Activated CD4-positive, CD25-positive, alpha-beta regulatory T cell treated with anti-CD3 and anti-CD28 coated beads, Interleukin-2, amount 50 U/mL, for 72 hours (primary cell): ENCODE measurements at places on chromosomes 7 and 10.
A peak's percentile ranks its signal among the peaks of the same experiment; 100 is the strongest.

DNA sequence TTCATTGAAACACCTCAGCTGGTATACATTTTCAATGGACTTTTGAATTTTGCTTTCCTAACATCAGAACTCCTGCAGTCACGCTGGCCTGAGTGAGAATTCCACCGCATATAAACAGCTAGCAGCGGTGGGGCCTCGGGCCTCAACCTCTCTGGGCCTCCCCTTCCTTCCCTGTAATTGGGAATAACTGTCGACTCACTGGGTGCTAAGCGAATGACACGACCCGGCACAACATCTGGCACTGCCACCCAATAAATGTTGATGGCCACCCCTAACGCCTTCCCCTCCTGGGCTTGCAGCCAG lies 670 bp downstream of the RCC1L start:
- DNase-seq, result no peak

- DNase-seq, result no peak
These were observed 127.1 kb downstream of the KMT2E start for GRCh38 chr7:105141068-105141467.

GRCh38 chr10:121788115-121788514 lies 139.7 kb downstream of the ATE1 start:
- no peak for DNase-seq

- no peak for DNase-seq
These were observed 646.0 kb downstream of the PARD3 start for GRCh38 chr10:34169131-34169530.

DNA sequence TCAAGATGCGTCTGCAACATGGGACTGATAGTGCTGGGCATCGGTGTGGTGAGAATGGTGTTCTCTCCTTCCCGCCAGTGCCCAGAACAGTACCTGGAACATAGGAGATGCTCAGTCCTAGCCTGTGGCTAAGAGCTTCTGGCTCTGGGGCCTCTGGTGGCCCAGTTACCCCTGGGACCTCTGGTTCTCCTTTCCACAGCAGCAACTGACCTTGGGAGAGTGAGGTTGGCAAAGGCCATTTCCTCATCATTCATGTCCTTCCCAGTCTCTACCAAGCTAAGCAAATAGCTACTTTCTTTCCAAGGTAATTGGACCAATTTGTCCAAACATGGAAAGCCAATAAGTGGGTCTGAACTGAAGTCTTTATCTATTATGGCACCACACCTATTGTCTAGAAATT lies 11.6 kb upstream of the GOLGA7B start:
- no peak for DNase-seq

- no peak for DNase-seq
These were observed 16.2 kb upstream of the GET4 start for GRCh38 chr7:860149-860548.

- DNase-seq, result no peak
These were observed 19.8 kb downstream of the SLC29A4 start for GRCh38 chr7:5302577-5302976.

DNA sequence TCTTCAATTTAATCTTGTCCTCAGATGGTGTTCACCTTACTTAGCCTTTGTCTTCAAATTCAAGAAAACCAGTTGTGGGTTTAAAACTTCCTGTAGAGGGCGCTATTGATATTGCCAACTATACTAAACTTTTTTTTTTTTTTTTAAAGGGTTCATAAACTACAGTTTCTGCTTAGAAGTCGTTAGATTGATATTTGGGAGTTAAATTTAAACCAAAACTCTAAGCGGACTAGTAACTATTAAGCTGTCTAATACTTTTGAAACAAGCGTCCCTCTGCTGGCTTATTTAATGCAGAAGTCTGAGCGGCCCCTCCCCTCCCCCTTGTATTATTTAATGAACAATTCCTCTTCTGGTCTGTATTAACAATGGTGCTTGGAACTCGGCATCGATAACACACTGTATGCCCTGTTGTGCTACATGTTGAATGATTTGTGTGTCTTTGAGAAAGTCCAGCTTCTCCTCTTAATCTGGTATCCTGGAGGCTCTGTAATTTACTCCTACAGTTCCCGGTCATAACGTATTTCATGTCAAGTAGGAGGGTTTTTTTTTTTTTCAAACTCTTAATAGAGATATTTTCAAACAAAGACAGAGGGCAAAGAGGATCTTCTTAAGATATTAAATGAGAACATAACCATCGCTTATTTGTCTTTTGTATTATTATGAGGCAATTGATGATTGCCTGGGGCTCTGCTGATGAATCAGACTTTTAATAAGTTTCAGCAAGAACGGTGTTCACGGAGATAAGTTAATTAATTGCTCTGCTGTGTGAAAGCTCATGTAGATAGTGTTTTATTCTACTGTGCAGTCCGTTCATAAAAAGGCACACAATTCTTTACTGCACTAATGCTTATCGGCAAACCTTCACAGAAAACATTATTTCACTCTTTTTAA lies 22.6 kb upstream of the CREB5 start:
- no peak for DNase-seq

DNA sequence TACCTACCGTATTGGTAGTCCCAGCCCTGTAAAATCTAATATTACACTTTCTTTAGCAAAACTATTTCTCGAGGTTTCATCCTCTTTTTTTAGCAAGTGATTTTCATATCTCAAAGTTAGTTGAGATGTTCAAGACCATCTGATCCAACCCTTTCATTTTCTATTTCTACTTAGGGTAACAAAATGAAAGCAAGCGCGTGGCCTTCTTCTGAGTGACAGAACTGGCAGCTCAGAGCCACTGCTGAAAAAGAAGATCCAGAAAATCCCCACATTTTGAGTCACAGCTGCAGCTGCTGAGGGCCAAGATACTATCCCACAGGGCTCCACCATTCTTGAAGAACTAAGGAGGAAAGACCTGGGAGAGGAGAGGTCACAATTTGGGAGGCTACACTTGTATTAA lies 24.8 kb upstream of the ZNF800 start:
- DNase-seq, result no peak

DNA sequence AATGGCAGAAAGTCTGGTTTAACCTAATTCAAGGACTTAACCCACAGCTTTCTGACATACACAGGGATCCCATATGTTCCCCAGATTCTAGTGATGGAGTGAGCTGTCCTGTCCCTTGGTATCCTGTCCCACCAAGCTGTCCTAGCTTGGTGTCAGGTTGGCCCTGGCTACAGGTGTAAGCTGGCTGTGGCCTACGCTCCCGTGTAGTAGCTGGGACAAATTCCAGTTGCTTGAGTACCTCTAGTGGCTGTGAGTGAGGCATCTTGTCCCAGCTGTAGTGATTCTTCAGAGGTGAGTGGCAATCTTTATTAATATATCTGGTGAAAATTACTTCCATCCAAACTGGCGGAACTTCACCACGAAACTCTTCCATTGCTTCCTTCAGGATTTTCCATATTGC lies 105.2 kb upstream of the FAM171A1 start:
- no peak for DNase-seq

DNA sequence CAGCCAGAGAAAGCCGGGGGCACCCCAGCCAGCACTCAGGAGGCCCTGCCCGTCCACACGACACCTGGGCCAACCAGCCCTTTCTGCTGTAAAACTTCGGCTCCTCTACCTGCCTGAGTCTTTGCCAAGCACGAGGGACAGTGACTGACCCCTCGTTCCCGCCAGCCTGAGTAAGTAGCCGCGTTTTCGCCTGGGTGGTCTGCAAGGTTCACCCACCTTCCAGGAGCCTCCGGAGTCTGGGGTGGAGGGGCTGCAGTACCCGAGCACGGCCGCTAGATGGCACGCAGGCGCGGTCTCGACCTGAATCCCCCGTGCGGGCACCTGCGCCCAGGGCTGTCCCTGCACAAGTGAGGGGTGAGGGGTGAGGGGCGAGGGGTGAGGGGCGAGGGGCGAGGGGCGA lies 192.7 kb downstream of the PTPRN2 start:
- peak; percentile 54 for DNase-seq

DNA sequence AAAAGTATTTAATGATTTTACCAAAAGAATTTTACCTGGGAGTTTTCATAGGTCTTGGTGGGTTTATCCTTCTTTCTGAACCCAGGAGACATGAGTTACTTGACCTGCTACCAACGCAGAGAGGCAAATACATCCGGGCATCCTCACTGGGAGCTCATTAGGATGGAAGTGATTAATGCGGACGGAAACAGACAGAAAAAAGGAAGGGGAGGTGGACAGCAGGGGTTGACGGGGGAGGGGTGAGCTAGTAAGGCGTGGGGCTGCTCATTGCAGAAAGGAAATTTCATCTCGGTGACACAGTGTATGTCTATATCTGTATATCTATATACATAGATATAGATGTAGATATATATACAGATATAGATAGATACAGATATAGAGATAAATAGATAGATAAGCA lies 408.2 kb upstream of the ADARB2 start:
- DNase-seq, result no peak

DNA sequence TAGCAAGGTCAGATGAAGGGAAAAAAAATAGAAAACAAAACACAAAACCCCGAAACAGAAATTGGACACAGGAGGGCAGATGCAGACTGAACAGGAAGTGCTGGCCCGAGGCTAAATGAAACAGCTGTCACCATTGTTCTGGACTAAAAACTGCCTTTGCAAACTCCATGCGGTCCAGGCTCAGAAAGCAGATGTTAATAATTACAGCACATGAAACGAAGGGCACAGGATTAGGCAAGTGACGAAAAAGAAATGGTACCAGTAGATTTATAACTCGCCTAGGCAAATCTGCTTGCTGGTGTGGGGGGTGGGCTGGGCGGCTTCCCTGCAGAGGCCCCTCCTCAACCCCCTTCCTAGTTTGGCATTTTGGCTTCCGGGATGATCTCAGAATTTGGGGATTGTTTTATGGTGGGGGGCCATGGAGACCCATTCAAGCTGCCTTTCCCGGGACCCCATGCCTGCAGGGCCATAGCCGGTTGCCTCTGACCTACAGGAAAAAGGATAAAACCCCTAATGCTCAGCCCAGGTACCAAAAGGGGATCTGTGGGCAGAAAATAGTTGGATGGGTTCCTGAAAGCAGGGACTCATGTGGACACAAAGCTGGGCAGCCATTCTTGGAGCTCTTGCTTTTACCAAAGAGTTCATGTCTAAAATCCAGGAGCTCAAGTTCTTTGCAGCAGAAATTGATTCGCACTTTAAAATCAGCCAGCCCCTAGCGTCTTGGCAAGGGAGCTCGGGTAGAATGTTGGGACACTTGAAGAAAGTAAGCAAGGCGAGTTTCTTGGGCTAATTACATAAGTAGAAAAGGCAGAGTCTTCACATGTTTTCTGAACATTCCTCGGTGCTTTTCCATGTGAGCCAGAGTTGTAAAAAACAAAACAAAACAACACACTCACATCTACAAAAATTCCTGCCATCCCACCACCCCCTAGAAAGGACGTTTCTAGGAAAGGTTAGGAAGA lies 39.0 kb upstream of the EMX2 start:
- no peak for DNase-seq

- DNase-seq, result no peak
These were observed 72.0 kb downstream of the MICALL2 start for GRCh38 chr7:1387261-1387660.

DNA sequence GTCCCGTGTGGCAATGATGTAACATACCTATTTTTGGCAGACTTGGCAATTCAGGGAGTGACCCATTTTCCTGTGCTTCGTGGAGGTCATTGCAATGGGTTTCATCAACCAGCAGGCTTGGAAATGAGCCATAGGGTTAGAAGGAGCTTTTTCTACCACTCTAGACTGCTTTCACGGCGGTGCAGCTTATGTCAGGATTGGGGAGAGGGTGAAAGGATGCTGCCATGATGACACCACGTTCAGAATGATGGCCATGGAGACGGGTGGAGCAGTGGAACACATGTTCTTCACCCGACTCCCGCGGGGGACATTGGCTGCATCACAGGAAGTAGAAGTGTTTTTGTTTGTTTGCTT lies 220.2 kb downstream of the EMX2 start:
- DNase-seq, result no peak

DNA sequence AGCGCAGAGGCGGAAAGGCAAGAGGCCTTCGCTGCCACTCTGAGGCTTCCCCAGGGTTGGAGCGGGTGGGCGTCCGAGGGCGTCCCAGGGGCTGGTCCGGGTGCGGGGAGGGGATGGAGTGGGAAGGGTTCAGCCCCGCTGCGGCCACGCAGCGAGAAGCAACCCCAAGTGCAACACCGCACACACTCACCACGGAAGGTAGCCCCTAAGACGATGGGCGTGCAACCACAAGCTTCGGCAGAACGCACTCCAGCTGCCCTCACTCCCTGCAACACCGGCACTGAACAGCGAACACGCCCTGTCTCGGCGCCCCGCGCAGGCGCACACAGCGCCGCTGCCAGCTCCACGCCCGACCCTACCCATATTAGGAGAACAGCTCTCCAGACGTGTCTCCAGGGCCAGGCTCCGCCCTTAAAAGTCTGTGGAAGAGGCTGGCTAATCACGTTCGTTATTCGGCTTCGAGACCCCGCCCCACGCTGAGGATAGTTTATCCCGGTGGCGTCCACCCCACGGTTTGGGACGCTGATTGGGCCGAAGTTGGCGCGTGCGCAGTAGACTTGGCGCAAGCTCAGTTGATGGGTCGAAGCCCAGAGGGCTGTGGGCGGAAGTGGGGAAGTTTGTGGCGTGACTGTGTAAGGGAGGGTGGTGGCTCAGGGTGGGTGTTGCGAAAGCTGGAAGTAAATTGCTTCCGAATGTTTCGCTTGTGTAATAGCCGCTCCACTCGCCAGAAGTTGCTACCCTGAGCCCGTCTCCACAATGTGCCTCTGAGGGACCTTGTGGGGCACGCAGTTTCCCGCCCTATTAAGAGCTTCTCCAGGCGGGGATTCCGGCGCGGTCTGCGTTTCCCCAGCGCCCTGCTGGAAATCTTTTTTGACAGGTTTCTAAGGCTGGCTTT lies at the start of gene RSU1:
Gene RSU1, minus strand, starts transcription at position 300 of the 895 bp plus-strand sequence. CDS start 343 bp downstream, outside the sequence.
- peak; percentile 99 for DNase-seq

DNA sequence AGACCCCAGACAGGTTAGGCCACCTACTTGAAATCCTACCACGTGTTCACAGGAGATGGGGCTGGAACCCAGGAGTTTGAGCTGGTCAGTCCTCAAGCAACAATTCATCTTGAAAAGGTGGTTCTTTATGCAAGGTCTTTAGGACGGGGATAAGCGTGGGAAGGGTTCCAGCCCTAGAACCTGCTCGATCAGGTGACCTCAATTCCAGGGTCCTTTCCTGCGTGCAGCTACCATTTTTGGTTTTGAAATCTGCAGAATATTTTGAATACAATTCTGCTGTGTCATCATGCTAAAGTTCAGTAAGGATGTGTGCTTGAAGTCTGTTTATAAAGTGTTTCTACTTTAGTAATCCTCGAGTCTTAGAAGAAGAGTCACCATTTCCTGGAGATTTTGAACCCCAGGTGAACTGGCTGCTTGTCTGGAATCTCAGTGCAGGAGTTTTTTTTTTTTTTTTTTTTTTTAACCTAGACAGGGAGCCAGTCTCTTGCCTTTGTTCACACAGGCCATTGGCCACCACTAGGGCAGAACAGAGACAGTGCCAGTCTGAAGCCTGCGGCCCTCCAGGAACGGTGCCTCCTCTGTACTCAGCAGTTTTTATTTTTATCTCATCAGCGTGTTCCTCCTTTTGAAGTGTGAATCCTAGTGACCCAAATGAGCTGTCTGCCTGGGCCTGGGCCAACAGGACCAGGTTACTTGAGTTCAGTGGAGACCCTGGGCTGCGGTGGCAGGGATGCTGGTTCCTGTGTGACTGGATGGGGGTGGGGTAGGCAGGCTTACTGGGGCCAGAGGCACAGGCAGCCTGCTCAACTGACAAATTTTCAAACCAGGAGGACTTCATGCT lies 54.6 kb downstream of the EEPD1 start:
- no peak for DNase-seq

- DNase-seq, result no peak
These were observed 64.0 kb downstream of the HYCC1 start for GRCh38 chr7:22949944-22950343.
